ENCODE measurements at places on chromosomes 5 and 9.

DNA sequence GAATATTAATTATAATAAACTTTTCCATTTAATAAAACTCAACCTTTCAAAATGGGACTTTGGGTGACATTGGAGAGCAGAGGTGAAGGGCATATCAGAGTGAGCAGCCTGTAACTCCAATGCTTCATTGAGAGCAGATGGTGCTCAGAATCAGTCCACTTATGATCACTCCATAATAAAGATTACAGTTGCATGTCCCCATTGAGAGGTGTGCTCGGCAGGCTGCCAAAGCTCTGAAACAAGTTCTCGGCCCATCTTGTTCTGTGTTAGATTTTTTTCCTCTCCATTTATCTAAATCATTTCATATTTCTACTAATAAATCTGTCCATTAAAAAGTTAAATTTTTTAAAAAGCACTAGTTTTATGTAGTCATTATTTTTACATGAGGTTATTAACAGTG lies 1786.4 kb upstream of the WWC1 start:
- DNase-seq: no peak

DNA sequence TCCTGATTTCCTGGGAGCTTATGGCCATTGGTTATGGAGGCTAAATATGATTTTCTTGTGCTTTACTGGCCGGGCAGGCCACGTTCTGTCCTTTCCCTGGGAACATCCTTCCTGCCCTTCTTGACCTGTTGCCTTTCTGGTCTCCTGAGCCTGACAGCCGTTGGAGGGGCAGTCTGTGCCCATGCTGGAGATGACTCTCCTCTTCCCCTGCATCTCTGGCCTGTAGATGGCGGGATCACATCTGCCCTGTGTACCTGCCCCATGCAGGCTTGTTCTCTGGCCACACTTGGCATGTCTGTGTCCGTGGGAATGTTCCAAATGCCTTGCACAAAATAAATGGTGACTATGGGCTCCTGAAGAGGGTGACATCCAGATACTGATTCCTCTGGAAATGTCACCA lies 253.1 kb upstream of the IRX4 start:
- no peak for DNase-seq

- DNase-seq: no peak
These were observed 110.3 kb upstream of the IQGAP2 start for GRCh38 chr5:76292620-76293322.

DNA sequence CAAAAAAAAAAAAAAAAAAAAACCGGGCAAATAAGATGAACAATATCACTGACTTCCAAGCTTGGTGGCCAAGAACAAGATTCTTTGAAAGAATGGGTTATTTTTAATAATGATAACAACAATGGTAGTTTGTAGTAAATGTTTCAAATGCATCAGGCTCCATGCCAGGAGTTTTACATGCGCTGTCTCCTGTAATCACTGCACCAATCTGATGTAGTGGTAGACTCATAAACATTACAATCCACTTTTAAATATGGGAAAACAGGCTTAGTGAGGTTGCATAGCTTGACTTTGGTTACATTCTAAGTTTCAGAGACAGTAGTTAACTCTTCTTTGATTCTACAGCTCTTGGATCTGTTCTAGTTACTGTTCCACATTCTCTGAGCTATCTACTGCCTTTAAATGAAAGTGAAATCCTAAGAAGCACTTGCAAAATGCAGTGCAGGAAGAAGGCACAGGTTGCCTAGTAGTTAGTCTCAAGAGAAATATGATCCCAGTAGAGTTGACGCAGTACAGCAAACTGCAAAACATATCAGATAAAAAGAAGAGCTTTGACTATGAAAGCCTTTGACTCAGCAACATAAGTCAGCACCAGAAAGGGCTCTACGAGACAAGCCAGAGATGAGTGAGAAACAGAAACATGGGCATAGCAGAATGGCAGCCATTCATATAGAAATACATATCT lies 62.1 kb downstream of the PDE4D start:
- no peak for DNase-seq

DNA sequence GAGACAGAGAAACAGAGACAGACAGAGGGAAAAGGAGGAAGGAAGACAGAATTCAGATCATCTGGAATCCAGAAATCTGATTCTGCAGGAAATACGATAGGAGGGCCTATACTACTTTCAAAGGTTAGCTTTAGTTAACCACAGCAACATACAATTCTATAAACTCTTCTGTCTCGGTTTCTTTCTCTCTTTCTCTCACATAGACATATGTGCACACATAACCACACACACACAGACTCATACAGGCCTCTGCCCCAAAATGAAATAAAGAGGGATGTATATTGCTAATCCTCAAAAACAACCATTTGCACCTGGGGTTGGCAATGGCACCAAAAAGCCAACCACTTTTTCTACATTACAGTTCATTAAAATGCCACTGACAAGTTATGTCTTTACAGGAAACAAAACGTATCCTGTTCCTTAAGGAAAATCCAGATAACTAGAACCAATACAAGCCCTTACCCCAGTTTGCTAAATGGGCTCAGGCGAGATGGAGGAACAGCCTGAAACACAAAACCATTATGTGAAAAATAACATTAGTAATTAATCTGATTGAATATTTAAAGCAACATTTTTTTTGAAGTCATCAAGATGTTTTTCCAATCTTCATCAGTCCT lies 372.3 kb upstream of the CCNH start:
- DNase-seq: no peak
